Aorta (tissue), 5 donors: ENCODE measurements at places on chromosomes 1 and 21. TPM values are rescaled to one million over a fixed set of nuclear protein-coding genes. Genes with fewer than 3 reads are reported as not detected.

DNA sequence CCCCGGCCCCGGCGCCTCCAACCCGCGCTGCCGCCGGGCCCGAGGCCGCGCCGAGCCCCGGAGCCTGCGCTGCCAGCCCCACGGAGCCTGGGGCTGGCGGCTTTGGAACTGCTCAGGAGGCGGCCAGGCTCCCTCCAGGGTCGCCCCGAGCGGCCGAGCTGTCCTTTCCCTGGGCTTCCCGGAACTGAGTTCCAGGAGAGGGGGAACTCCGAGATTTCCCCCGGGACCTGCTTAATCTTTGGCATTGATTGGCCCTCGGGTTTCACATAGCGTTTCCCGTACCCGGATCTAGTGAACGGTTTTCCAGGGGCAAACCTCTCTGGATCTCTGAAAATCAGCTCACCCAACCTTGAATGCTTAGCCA is 504 bp downstream of the H6PD start:
- peak overlapping the region; percentile 74 for H3K4me3 ChIP-seq
- no peaks in the 10 kb centered on the region for H3K36me3 ChIP-seq
- peak overlapping the region; percentile 91 for H3K27ac ChIP-seq
- H3K27me3 ChIP-seq: no peaks in the 10 kb centered on the region
- DNase-seq: no peak

DNA sequence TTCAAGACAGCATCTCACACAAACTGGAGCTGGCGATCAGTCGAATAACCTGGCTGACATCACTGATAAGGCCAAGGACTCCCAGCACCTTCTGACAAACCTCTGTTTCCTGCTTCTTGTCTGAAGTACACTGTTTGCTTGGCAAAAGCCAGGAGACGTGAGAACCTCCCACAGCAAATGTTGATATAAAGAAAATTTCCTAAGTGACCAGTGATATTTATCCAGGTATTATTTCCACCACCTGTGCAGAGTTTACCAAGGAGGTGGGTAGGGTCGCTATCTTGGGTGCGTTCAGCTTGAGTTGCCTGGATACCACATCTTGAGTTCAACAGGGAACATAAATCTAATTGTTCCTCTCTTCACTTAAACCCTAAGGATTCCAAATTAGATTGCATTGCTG is 72.9 kb downstream of the SETD4 start:
- no peaks in the 10 kb centered on the region for H3K4me1 ChIP-seq
- H3K27me3 ChIP-seq: no peaks in the 10 kb centered on the region
- no peaks in the 10 kb centered on the region for H3K36me3 ChIP-seq
- DNase-seq: no peak

DNA sequence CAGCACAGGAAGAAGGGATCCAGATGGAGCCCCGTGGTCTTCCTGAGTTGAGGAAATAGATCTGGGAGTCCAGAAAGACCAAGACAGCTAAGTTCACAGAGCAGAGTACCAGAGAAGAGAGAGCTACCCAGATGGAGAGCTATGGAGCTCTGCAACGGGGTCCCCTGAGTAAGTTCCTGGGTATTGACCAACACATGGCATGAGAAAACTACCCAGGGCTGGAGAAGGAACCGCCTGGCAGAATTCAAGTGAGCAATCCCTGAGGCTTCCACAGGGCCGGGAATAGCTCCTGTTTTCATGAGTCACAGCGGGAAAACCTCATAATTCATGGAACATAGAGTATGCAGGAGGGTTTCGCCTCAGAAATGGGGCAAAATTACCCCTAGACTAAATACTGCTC is 19.7 kb downstream of the STPG1 start:
- no peak overlapping the region for H3K4me3 ChIP-seq
- DNase-seq: no peak
- H3K27ac ChIP-seq: no peak overlapping the region

- no peaks in the 10 kb centered on the region for H3K4me1 ChIP-seq
- H3K27ac ChIP-seq: no peak overlapping the region
- H3K4me3 ChIP-seq: no peak overlapping the region
- no peaks in the 10 kb centered on the region for H3K27me3 ChIP-seq
- no peak for DNase-seq
Observed at GRCh38 chr1:28246427-28246832, 10.5 kb downstream of the ATP5IF1 start.

DNA sequence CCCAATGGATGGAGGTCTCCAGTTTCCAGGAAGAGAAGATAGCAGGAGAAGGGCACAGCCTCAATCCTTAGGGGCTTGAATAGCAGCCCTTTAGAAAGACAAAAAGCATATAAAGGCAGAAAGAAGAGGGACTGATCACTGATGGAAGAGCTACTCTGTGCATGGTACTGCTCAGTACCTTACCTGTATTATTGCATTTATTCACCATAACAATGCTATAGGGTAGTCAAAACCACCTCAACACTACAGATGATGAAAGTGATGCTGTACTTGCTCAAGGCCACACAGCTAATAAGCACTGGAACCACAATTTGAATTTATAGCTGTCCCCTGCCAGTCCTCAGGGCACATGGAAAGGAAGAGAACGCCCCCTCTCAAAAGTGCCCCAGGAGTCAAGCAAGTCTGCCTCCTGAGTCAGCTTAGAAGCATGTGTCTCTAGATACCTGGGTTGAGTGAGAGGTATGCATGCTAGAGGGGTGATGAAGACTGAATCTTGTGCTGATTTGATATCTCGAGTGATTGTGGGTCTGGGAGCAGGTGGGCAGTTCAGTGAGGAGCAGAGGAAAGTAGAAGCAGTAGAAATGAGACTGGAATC is 13.6 kb downstream of the DDAH1 start:
- no peaks in the 10 kb centered on the region for H3K4me1 ChIP-seq
- no peak for DNase-seq
- H3K27me3 ChIP-seq: no peaks in the 10 kb centered on the region

DNA sequence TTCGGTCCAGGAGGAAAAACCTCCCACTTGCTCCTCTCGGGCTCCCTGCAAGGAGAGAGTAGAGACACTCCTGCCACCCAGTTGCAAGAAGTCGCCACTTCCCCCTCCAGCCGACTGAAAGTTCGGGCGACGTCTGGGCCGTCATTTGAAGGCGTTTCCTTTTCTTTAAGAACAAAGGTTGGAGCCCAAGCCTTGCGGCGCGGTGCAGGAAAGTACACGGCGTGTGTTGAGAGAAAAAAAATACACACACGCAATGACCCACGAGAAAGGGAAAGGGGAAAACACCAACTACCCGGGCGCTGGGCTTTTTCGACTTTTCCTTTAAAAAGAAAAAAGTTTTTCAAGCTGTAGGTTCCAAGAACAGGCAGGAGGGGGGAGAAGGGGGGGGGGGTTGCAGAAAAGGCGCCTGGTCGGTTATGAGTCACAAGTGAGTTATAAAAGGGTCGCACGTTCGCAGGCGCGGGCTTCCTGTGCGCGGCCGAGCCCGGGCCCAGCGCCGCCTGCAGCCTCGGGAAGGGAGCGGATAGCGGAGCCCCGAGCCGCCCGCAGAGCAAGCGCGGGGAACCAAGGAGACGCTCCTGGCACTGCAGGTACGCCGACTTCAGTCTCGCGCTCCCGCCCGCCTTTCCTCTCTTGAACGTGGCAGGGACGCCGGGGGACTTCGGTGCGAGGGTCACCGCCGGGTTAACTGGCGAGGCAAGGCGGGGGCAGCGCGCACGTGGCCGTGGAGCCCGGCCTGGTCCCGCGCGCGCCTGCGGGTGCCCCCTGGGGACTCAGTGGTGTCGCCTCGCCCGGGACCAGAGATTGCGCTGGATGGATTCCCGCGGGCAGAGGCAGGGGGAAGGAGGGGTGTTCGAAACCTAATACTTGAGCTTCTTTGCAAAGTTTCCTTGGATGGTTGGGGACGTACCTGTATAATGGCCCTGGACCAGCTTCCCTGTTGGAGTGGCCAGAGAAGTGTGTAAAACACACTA is 45.3 kb downstream of the MRPL39 start:
- H3K27me3 ChIP-seq: no peaks in the 10 kb centered on the region

- H3K27ac ChIP-seq: no peak overlapping the region
- H3K4me1 ChIP-seq: no peaks in the 10 kb centered on the region
- DNase-seq: no peak
- no peak overlapping the region for H3K4me3 ChIP-seq
Observed at GRCh38 chr1:206021626-206022365, 1.9 kb downstream of the CTSE start.

DNA sequence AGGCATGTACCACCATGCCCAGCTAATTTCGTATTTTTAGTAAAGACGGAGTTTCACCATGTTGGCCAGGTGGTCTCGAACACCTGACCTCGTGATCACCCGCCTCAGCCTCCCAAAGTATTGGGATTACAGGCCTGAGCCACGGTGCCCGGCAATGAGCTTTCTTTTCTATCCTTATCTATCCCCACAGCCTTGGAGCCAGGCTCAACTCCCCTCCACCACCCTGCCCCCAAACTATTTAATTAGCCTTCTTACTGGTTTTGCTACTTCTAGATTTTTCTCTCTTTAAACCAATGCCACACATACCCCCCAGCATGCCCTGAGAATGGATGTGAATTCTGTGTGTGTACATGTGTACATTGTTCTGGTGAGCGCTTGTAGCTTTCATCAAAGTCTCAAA is 5.7 kb upstream of the VANGL2 start:
- no peaks in the 10 kb centered on the region for H3K4me1 ChIP-seq
- no peak for DNase-seq
- H3K27me3 ChIP-seq: no peaks in the 10 kb centered on the region
- no peak overlapping the region for H3K4me3 ChIP-seq
- no peaks in the 10 kb centered on the region for H3K36me3 ChIP-seq

DNA sequence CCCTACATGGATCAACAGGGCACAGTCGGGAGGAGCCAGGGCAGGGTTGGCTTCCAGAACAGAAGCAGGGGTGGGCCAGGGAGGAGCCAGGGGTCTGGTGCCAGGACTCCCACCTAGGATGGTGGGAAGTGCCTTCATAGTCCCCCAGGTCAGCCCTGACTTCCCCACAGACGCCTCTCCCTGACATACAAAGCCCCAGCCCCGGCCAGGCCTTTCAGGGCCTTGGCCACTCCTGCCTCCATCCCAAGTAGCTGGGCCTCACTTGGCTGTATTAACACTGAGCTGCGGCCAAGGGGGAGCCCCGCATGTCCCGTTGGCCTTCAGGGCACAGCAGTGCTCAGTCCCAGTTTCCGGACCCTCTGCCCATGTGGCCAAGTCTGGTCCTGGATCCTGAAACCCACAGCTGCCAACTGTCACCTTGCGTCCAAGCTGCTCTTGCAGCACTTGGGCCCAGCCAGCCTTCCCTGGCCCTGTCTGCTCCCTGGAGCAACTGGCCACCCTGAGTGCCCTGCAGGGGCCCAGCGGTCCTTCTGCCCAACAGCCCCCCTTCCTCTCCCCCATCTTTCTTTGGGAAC is 627.8 kb downstream of the MATN1 start:
- H3K27me3 ChIP-seq: no peaks in the 10 kb centered on the region
- DNase-seq: no peak
- no peaks in the 10 kb centered on the region for H3K36me3 ChIP-seq
- no peaks in the 10 kb centered on the region for H3K4me1 ChIP-seq
- no peak overlapping the region for H3K27ac ChIP-seq

- H3K27me3 ChIP-seq: no peaks in the 10 kb centered on the region
- H3K4me3 ChIP-seq: no peak overlapping the region
- DNase-seq: peak; percentile 68
- H3K27ac ChIP-seq: no peak overlapping the region
- no peaks in the 10 kb centered on the region for H3K36me3 ChIP-seq
Observed at GRCh38 chr1:55378582-55378981, 163.4 kb upstream of the USP24 start.

GRCh38 chr1:192575499-192576189 is at the start of gene RGS1:
Gene RGS1, plus strand, starts transcription at chr1:192575773. Its CDS starts 20 bp downstream, at chr1:192575793.
- no peaks in the 10 kb centered on the region for H3K27me3 ChIP-seq
- H3K36me3 ChIP-seq: no peaks in the 10 kb centered on the region
- DNase-seq: no peak
- H3K4me1 ChIP-seq: no peaks in the 10 kb centered on the region

- no peaks in the 10 kb centered on the region for H3K4me1 ChIP-seq
- H3K36me3 ChIP-seq: no peaks in the 10 kb centered on the region
- no peak overlapping the region for H3K27ac ChIP-seq
- H3K27me3 ChIP-seq: no peaks in the 10 kb centered on the region
Observed at GRCh38 chr1:201264554-201264953, 18.8 kb upstream of the PKP1 start.

- no peak overlapping the region for H3K27ac ChIP-seq
- H3K36me3 ChIP-seq: no peaks in the 10 kb centered on the region
- H3K4me1 ChIP-seq: no peaks in the 10 kb centered on the region
- no peak for DNase-seq
Observed at GRCh38 chr1:178945763-178946266, 74.9 kb upstream of the ANGPTL1 start.

GRCh38 chr1:113205980-113206766 is 133.2 kb downstream of the LRIG2 start:
- no peak overlapping the region for H3K27ac ChIP-seq
- no peak for DNase-seq
- no peaks in the 10 kb centered on the region for H3K27me3 ChIP-seq
- H3K36me3 ChIP-seq: no peaks in the 10 kb centered on the region
- no peaks in the 10 kb centered on the region for H3K4me1 ChIP-seq

DNA sequence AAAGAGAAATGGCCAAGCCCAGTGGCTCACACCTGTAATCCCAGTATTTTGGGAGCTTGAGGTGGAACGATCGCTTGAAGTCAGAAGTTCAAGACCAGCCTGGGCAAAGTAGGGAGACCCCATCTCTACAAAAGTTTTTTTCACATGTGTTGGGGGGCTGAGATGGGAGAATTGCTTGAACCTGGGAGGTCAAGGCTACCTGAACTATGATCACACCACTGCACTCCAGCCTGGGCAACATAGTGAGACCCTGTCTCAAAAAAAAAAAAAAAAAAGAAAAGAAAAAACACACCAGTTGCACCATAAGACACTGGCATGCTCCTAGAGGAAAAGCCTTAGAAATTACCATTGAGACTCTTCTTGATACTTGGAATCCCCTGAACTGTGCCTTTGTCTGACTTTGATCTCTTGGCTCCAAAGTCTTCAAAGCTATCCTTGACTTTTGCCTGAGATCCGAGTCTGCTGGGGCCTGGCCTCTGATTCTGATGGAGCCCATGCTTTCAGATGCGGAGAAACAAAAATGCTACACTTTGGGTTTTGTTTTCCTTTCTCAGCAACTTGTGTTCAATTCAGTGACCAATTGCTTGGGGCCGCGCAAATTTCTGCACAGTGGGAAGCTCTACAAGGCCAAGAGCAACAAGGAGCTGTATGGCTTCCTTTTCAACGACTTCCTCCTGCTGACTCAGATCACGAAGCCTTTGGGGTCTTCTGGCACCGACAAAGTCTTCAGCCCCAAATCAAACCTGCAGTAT is 33.7 kb downstream of the ATP5PO start:
- no peaks in the 10 kb centered on the region for H3K27me3 ChIP-seq
- no peaks in the 10 kb centered on the region for H3K36me3 ChIP-seq
- no peak overlapping the region for H3K4me3 ChIP-seq
- H3K27ac ChIP-seq: no peak overlapping the region
- DNase-seq: peak; percentile 46

- DNase-seq: no peak
- no peak overlapping the region for H3K4me3 ChIP-seq
- no peak overlapping the region for H3K27ac ChIP-seq
- H3K4me1 ChIP-seq: no peaks in the 10 kb centered on the region
Observed at GRCh38 chr1:30061292-30062220, 661.8 kb downstream of the MATN1 start.

OR2L3 gene
- 0.21 TPM for total RNA-seq

MYOM3 gene
- 1.9 TPM for total RNA-seq

MAP3K7CL gene
- 84.6 TPM for total RNA-seq
